ENCODE measurements at places on chromosomes 1 and 21.
A peak's percentile ranks its signal among the peaks of the same experiment; 100 is the strongest.

DNA sequence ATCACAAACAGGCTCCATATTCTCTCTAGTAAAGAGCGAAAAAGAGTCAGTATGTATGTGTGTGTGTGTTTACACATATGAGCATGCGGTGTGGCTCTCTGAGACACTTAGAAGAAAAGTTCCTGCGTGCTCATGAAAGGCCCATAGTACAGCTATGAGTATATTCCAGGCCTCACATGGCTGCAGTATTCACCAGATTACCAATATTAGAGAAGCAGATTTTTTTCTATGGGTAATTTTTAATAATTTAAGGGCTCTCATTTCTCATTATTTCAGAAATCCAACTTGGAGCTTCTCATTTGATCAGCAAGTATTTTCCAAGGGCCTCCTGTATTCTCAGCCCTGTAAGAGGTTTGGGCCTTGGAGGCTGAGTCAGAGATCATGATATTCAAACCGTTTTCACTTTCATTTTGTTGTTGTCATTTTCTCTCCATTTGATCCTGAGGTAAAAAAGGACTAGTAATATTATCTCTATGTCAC lies 232.9 kb upstream of the SGIP1 start:
- DNase-seq = peak; percentile 56

GRCh38 chr1:232557096-232557495 lies 72.8 kb downstream of the SIPA1L2 start:
- DNase-seq = no peak

DNA sequence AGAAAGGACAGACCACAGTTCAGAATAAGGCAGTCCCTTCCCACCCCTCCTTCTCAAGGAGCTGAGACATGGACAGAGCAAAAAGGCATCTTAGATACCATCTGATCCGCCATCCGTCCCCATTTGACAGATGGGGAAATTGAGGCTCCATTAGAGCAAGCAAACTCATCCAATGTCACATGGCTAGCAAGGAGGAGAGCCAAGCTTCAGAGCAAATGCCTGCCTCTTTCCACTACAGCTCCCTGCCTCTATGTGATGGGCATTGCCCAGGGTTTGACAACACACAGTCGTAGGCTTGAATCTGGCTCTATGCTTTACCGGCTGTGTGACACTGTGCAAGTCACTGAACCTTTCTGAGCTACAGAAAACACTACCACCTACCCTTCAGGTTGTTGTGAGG lies 3.9 kb downstream of the SLC30A2 start:
- no peak for DNase-seq

GRCh38 chr1:58899587-58900271 lies 115.9 kb upstream of the JUN start:
- DNase-seq = no peak

GRCh38 chr1:192395895-192396294 lies 79.1 kb downstream of the RGS21 start:
- no peak for DNase-seq

DNA sequence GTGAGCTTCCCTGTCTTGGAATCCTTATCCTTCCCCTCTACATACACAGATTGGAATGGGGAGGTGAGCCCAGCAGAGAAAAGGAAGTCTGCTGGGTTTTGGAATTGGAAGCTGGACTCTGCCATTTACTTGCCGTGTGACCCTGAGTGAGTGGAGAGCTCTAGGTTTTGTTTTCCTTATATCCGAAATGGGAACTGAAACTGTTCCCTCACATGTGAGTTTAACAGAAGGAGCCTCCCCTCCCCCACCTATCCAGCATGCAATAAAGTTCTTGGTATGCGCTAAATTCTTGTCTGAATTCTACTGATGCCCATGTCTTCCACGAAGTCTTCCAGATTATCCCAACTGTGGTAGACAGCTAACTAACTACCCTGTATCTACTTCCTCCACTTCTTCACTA lies 58.7 kb downstream of the NENF start:
- no peak for DNase-seq

GRCh38 chr1:25550683-25551310 lies 7.4 kb downstream of the LDLRAP1 start:
- no peak for DNase-seq

All from stomach (tissue), 19 donors.